ENCODE measurements at places on chromosomes 5 and 9.

GRCh38 chr9:121213136-121213806, 11.6 kb upstream of the RAB14 start:
- DNase-seq: peak; percentile 64

- DNase-seq: no peak
Measured at GRCh38 chr5:35788724-35789123, 68.0 kb upstream of the IL7R start.

GRCh38 chr5:933251-933861, 40.7 kb downstream of the TRIP13 start:
- no peak for DNase-seq

GRCh38 chr5:6398570-6399230, 20.4 kb upstream of the MED10 start:
- DNase-seq: no peak

DNA sequence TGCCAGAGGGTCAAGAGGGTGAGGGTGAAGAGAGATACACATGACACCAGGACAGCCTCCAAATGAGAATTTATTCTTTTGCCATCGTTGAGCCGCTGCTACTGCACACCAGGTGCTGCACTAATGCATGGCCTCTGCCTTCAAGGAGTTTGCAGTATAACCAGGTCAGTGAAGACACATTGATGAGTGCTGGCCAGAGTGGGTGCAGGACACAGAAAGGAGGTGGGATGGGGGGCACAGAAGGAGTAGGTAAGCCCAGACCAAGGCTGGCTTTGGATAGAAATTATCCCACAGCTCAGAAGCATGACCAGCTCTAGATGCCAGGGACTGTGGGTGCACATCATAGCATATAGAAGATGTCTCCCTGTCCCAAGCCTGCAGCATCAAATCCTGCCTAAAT, 38.0 kb downstream of the FOXI1 start:
- no peak for DNase-seq

GRCh38 chr5:2658447-2658846, 93.0 kb downstream of the IRX2 start:
- DNase-seq: no peak

DNA sequence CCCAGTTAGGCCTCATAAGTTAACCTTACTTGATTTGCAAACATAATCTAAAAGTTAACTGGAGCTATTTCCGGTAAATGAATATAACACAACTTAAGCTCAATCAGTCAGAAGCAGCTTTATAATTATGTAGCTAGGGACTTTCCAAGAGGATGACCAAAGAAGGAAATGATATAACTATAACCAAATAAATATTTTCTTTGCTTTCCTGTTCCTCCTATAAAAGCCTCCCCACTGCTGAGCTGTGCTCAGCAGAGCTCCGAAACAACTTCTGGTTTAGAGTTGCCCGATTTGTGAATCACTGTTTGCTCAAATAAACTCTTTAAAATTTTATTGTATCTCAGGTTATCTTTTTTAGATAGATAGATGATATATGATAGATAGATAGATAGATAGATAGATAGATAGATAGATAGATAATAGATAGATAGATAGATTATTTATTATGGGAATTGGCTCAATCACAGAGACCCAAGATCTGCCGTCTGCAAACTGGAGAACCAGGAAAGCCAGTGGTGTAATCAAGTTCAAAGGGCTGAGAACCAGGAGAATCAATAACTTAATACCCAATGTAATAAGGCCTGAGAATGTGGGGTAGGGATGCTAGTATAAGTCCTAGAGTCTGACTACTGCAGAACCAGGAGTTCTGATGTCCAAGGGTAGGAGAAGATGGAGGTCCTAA, 19.3 kb upstream of the TMEM161B start:
- DNase-seq: peak; percentile 48

GRCh38 chr9:534886-535285, 306.6 kb upstream of the DMRT1 start:
- no peak for DNase-seq

GRCh38 chr5:76224898-76225297, 141.7 kb downstream of the SV2C start:
- no peak for DNase-seq

DNA sequence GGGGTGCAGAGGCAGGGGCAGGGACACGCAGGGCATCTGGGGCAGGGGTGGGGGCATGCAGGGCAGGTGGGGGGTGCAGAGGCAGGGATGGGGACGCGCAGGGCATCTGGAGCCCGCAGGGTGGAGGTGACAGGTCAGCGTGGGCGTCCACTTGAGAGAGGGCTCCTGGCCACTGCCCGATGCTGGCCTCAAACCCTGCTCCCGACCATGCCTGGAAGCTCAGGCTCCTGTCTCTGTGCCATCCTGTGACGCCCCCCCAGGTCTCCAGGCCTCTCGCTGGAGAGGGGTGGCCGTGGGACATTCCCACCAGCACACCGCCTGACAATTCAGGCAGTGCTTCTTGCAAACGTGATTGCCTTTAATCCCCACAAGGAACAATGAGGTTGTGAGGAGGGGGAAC, 33.0 kb downstream of the ZDHHC11B start:
- DNase-seq: no peak

DNA sequence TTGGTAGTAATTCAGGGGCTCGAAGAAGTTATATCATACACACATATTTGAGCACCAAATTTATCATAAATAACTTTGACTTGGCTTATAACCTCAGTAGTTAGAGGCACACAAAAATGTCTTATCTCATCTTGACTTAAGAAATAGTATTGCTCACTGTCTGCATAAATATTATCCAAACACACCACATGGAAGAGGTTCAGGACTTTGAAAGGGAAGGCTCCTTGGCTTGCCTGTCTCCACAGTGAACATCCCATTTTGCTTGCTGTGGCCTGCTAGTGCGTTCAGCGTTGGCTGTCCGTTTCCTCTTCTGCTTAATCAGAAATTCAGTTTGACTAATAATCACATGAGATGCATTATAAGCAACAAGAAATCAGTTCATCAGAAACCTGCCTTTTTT, 13.9 kb downstream of the GRXCR2 start:
- no peak for DNase-seq

Measured in LNCaP clone FGC (cell line).